ENCODE measurements at places on chromosomes 5 and 9.

- DNase-seq = no peak
Observed at GRCh38 chr5:78660401-78660800, 11.8 kb upstream of the LHFPL2 start.

GRCh38 chr5:168015506-168015905, 275.9 kb upstream of the WWC1 start:
- DNase-seq = no peak

GRCh38 chr9:127706836-127707241, at the start of gene CFAP157:
Gene CFAP157 (plus strand): TSS chr9:127706988. CDS start chr9:127707032, 44 bp downstream.
- no peak for DNase-seq

DNA sequence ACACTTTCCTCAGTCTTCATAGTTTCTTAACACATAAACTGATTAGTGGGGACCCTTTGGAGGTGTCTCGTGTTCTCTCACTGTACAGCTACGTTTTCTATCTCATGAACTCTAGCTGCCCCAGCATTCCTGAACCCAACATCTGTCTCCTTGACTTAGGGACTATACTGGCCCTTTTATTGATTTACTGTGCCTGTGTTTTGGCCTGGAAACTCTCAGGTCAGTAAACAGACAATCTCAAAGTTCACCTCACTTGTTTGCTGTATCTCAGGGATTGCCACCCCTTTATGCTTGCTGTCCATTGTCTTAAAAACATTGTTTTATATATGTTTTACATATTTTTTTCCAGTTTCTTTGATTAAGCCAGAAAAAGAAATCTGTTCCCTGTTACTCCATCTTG, 222.8 kb downstream of the FAM170A start:
- no peak for DNase-seq

GRCh38 chr5:158410976-158411375, 552.0 kb upstream of the CLINT1 start:
- no peak for DNase-seq

DNA sequence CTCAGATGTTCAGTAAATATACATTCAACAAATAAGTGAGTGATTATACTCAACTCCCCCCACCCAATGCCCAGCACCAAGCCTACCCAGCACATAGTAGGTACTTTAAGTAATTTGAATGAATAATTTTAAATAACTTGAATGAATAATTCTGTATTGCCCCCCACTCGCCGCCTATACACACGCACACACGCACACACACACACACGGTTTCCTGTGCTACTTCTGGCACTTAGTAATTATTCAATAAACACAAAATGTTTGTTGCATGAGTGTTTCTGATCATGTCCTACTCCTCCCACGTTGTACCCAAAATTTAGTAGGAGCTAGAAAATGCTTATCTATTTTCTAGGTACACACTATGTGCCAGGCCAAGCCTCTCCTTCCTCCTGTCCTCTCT, 16.2 kb downstream of the PCDH12 start:
- no peak for DNase-seq

- DNase-seq = no peak
Observed at GRCh38 chr5:31066655-31067328, 126.7 kb upstream of the CDH6 start.

GRCh38 chr9:36457836-36458429, 57.9 kb upstream of the RNF38 start:
- DNase-seq = no peak

GRCh38 chr9:132201780-132202703, 40.2 kb downstream of the NTNG2 start:
- no peak for DNase-seq

GRCh38 chr5:171392585-171393159, 5.0 kb downstream of the NPM1 start:
- DNase-seq = no peak

DNA sequence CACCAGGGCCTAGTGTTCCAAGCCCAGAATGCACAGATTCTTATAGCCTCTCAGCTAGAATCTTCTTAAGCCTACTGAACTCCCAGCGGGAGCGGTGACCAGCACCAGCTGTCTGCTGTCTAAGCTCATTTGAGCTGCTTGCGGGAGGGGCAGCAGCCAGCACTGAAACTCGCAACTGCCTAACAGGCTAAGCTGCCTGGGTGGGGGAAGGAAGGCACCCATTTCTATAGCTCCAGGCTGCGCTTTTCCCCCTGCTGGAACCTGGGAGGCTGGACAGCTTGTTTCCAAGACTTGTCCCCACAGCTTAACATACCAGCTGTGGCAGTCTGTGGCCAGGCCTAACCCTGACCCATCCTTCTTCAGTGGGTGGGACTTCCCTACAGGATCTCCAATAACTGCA, 512.9 kb downstream of the EFNA5 start:
- DNase-seq = no peak

GRCh38 chr5:68290260-68290674, 74.7 kb downstream of the PIK3R1 start:
- no peak for DNase-seq

DNA sequence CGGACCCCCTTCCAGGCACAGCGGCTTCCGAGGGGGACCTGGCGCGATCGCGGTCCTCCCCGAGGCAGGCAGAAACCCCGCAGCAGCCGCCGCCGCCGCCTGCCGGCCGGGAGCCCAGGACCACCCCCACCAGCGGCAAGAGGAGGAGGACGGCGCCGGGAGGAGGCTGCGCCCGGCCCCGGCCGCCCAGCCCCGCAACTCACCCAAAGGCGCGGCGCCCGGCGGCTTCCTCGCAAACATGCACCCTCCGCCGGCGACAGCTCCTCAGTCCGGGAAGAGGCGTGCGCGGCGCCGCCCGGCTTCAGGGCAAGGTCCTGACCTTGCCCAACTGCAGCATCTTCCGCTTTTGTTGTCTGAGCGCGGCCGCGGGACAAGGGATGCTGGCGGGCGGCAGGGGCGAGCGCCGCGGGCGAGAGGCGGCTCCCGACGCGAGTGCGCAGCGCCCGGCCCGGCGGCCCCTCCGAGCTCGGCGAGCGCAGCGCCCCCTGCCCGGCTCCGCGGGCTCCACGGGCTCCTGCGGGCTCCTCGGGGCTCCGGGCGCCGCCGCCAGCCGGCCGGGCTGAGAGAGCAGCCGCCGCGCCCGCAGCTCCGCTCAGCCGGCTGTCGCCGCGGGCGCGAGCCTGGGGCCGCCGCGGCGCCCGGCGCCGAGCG, 507 bp downstream of the CTNND2 start:
- no peak for DNase-seq

- no peak for DNase-seq
Observed at GRCh38 chr9:87435189-87435880, 62.3 kb upstream of the DAPK1 start.

GRCh38 chr9:91056917-91057316, 255.3 kb downstream of the SYK start:
- no peak for DNase-seq

DNA sequence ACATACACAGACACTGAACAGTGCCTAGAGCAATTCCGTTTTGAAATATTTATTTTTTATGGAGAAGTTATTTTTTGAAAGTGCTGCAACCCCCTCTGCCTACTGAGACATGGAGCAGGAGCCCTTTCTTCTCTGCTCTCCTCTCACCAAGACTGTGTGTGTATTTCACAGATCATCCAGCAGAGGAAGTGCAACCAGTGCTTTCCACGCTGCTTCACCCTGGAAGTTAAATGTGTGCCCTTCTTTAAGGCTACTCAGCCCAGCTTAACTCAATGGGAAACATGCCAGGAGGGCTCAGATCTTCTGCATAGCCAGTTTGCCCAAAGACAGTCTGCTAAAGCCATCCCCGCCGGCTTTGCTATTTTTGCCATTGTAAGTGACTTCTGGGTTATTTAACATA, 606.3 kb downstream of the TLE1 start:
- no peak for DNase-seq

DNA sequence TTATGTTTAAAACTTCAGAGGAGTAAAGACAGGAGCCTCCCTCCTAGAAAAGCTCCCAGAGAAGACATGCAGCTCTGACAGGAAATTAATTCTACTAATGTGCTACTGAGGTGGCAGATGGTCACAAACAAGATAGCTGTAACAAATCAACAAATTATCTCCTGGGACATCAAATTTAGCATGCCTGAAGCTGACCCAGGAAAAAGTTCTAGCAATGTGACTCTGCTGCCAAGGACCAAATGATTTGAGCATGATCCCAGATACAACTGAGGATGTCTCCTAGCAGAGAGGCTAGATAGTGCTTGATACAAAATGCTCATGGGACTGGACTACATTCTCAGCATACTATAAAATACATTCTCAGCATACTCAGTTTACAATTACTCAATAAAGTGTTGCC, 413.5 kb upstream of the SMC2 start:
- DNase-seq = no peak

- DNase-seq = no peak
Observed at GRCh38 chr5:98742396-98743073, 30.9 kb upstream of the RGMB start.

DNA sequence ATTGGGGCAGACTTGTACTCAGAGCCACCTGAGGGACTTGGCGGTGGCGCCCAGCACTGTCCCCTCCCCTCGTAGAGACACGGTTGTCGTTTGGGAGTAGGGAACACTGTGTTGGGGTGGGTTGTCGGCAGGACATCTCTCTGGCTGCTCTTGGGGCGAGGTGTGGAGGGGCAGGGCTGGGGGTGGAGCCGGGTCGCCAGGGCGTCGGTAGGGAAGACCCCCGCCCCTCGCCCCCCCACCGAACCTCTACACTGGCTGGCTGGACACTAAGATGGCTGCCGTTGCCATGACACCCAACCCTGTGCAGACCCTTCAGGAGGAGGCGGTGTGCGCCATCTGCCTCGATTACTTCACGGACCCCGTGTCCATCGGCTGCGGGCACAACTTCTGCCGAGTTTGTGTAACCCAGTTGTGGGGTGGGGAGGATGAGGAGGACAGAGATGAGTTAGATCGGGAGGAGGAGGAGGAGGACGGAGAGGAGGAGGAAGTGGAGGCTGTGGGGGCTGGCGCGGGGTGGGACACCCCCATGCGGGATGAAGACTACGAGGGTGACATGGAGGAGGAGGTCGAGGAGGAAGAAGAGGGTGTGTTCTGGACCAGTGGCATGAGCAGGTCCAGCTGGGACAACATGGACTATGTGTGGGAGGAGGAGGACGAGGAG, 778 bp downstream of the TRIM41 start:
- DNase-seq = no peak

- DNase-seq = no peak
Observed at GRCh38 chr9:95666096-95666784, 149.5 kb upstream of the PTCH1 start.

DNA sequence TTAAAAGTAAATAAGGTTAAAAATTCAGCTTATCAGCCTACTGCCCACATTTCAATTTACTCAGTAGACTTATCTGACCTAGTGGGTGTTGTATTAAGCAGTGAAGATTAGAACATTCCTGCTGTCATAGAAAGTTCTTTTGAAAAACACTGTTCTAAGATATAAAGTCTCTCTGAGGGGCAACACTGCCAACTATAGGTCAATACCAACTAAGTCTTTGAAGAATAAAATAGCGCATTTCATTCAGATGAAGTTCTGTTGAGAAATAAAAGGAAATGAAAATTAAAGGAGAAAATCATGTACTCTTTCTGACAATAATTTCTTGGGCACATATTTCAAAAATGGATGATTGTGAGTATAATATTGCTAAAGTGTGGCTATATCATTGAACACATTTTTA, 86.8 kb downstream of the PTPRD start:
- no peak for DNase-seq

GRCh38 chr5:39759701-39760100, 334.9 kb upstream of the DAB2 start:
- DNase-seq = no peak

- DNase-seq = no peak
Observed at GRCh38 chr9:136204838-136205706, at the start of gene LHX3. Gene LHX3 (minus strand): TSS chr9:136205128. CDS start chr9:136205012, 116 bp downstream.

GRCh38 chr5:131068893-131069643, 96.0 kb downstream of the HINT1 start:
- DNase-seq = no peak

All from activated CD8-positive, alpha-beta memory T cell treated with anti-CD3 and anti-CD28 coated beads for 1 hour (primary cell).